ENCODE measurements at places on chromosomes 4 and X.

GRCh38 chr4:11914406-11914805 lies 485.7 kb upstream of the HS3ST1 start:
- no peak for DNase-seq

- DNase-seq, result no peak
Measured at GRCh38 chr4:71069063-71069462, 75.6 kb downstream of the DCK start.

- DNase-seq, result no peak
Measured at GRCh38 chr4:154082760-154083535, 294.1 kb upstream of the SFRP2 start.

GRCh38 chrX:2397229-2398063 lies 103.3 kb downstream of the DHRSX start:
- DNase-seq, result no peak

DNA sequence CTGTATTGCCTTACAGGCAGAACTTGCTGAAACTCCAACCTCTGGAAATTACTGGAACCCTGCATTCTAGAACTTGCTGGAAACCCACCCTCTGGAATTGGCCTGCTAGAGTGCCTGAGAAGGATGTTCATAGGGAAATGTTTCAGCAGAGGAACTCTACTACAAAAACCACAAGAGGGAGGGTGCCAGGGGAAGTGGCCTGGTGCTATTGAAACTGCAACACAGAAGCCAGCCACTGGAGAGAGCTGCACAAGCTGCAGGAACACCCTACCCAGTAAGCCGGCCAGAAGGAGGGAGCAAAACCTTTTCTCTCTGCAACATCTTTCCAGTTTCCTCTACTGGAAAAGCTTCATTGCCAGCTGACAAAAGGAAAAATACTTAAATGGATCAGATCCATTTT lies 2.5 kb upstream of the BRWD3 start:
- no peak for DNase-seq

DNA sequence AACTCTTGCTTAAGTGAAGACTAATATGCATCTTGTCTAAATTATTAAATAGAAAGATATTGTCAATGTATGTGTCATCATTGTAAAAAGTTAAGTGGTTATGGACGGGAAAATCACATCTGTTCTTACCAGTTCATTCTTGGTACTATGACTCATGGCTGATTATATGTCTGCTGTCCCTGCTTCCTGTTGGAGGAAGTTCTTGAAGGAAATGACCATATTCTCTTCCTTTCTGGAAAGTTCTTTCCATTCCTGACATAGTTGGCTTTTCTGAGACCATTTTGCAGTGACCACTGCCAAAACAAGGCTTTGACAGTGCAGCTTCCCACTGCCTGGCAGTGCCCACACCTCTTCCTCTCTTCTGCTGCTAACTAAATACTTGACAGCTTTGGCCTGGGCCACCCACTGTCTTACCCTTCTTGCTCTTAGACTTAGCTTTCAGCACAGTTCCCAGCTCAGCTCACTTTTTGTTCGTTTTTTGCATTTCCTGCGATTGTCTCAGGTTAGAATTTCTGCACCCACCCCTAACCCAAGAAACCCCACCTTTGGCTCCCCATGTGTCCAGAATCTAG lies 13.2 kb upstream of the CLDN24 start:
- DNase-seq, result no peak

DNA sequence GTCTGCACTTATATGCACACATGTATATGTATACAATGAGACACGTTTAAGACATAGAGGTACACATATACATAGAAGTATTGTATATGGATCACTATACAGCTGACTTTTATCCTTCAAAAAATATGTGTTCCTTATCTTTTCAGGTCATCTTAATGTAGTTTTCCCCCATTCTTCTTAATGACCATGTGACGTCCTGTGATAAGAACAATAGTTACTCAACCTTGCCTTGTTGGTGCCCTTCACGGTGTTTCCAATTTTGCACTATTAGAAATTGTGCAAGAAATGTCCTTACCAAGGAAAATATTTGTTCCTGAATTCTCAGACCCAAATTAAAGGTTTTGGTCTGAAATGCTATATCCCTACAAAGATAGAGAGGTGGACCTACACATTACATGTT lies 1.0 kb upstream of the PPBP start:
- DNase-seq, result no peak

GRCh38 chr4:11512871-11513270 lies 84.2 kb upstream of the HS3ST1 start:
- no peak for DNase-seq

GRCh38 chr4:166146806-166147540 lies 273.9 kb downstream of the TLL1 start:
- no peak for DNase-seq

DNA sequence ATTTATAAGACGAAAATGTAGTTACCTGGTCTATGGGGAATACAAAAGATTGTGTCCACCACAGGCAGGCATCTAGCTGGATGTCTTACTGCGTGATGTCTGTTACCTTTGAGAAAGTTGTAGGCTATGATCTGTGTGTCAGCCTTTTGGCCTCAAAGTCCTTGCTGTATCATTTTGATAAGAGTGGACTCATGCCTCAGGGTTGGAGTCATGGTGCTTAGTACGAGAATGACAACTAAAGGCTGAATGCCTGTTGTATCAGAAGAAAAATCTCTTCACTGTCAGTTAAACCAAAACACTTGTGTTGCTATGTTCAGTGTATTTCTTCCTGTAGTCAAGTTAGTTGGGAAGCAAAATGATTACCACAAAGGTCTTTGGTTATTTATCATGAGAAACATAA lies 226.2 kb downstream of the ARHGAP10 start:
- DNase-seq, result no peak

DNA sequence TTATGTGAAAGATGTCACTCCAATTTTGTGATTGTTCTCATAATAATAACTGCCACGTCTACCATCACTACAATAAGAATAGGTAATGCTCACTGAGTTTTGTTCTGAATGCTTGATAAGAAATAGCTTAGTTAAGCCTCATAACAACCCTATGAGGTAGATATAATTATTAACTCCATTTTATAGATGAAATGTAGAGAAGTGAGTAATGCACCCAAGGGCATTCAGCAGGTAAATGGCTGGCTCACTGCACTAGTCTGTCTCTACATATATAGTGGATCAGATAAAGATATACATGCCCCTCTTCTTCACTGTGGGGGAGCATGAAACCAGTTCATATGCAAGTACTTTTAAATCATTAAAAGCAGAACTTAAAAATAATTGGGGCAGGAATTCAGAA lies 65.8 kb upstream of the SLC4A4 start:
- no peak for DNase-seq

- DNase-seq, result peak; percentile 67
Measured at GRCh38 chrX:150482537-150483206, 85.7 kb upstream of the MTM1 start.

- no peak for DNase-seq
Measured at GRCh38 chrX:38860106-38861013, 59.1 kb downstream of the MID1IP1 start.

GRCh38 chr4:72564184-72564583 lies 4.8 kb downstream of the ADAMTS3 start:
- DNase-seq, result no peak

GRCh38 chrX:48631376-48632090 lies 34.2 kb downstream of the WDR13 start:
- DNase-seq, result peak; percentile 85

GRCh38 chr4:61204353-61205060 lies 4.4 kb downstream of the ADGRL3 start:
- no peak for DNase-seq

- DNase-seq, result no peak
Measured at GRCh38 chr4:131098976-131099375, 2003.0 kb downstream of the C4orf33 start.

DNA sequence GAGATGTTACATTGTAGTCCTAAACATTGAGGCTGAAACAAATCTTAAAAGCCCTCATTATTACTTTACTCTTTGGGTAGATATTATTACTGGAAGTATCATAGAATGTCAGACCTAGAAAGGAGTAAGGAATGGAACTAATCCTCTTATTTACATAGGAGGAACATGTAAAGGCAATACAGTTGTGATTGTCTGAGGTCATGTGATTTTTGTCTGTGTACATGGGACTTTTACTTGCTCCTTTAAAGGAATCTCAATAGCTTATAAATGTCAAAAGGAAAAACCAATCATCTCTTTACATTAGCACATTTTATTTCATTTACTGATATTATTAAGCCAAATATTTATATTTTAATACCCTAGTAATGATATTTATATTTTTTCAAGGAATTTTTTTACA lies 568.2 kb downstream of the CCSER1 start:
- no peak for DNase-seq

DNA sequence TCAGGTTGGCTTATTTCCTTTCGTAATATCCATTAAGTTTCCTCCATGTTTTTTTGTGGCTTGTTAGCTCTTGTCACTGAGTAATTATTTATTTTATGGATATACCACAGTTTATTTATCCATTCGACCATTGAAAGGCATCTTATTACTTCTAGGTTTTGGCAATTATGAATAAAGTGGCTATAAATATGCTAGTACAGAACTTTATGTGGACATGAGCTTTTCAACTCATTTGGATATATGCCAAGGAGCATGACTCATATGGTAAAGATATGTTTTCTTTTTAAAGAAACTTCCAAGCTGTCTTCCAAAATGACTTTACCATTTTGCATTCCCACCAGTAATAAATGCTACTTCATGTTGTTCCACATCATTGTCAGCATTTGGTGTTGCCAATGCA lies 803.6 kb downstream of the GLUD2 start:
- DNase-seq, result no peak

GRCh38 chr4:3834663-3835521 lies 68.7 kb downstream of the ADRA2C start:
- DNase-seq, result no peak

DNA sequence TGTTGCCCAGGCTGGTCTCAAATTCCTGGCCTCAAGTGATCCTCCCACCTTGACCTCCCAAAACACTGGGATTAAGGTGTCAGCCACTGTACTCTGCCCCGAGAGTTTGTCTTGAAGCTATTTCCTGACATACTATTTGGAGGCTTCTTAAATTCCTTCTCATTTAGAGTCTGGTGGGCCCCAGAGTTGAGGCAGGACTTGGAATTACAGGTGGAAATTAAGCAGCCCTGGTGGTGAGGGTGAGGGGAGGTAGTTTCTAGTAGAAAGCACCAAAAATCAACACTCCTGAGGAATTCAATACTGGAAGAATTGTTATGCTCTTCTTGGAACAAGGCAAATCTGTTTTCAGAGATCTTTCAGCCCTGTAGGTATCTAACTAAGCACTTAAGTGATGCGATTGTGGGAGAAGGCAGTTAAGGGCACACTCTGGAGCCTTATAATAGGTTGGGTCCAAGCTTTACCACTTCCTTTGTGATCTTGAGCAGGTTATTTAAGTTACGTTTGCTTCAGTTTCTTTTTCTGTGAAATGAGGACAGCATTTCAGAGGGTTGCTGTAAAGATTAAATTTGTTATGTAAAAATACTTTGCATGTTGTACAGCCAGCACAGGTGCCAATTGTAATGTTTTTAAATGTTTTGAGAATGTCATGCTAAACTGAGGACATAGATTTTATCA lies 200.7 kb downstream of the SOWAHB start:
- DNase-seq, result no peak

GRCh38 chr4:106530821-106531220 lies 162.2 kb upstream of the GIMD1 start:
- no peak for DNase-seq

- no peak for DNase-seq
Measured at GRCh38 chr4:86640469-86640868, 46.4 kb downstream of the PTPN13 start.

DNA sequence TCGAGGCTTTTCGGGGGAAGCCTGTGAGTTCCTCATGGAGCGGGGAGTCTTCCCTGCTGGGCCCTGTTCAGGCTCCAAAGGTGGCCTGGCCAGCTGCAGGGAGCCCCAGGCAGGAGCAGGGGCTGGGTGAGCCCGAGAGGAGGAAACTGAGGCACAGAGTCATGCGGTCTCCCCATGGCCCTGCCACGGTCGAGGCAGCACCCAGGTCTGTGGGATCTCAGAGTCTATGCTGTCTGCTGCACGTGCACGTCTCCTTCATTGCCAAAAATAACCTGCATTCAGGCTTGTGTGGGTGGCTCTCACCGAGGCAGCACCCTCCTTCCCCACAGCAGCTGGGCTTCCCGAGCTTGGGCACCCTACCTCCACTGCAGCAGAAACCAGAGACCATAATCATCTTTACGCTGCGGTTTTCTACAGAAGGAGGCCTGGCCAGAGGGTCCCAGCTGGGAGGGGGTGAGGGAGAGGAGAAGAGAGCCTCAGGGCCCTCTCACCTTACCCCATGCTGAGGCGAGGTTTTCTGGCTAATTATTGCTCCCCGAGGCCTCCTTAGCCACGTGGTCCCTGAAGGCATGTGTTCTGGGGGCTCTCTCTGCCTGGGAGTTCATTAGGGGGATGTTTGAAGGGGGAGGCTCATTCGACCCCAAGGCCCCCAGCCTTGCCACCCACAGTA lies 64.3 kb downstream of the CPZ start:
- DNase-seq, result no peak

DNA sequence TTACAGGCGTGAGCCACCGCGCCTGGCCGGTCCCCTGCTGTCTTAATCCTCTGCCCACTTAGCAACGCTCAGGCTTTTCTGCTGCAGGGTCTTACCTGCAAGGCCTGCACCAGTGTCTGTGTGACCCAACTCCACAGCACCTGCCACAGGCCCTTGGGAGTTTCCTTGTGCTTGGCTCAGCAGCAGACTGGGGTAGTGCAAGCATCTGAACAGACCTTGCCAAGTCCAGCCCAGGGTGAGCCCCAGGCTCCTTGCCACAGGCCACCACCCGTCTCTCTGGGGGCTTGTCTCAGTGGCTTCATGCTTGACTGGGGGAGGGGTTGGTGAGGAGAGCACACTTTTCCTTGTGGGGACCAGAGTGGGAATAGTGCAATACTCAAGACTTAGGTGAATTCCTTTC lies 87.0 kb downstream of the FAM193A start:
- no peak for DNase-seq

DNA sequence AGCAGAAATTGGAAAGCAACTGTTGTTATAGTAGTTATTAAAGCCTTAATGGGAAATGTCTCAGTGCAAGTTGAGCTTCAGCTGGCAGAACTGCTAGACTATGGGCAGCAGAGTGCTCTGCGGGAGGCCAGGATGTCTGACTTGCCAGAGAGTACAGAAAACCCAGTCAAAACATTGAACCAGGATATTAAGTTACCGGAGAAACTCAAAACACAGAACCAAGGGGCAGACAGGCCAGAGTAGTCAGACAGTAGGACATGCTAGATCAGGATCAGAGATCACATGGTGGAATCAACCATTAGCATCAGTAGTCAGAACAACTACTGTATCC lies 72.9 kb upstream of the TNIP3 start:
- no peak for DNase-seq

GRCh38 chr4:6019316-6020263 lies 1.4 kb upstream of the C4orf50 start:
- peak; percentile 20 for DNase-seq

- peak; percentile 13 for DNase-seq
Measured at GRCh38 chrX:15349046-15349445, 13.7 kb upstream of the PIGA start.

GRCh38 chrX:128769495-128769894 lies 717.3 kb upstream of the ACTRT1 start:
- no peak for DNase-seq

GRCh38 chr4:18698119-18698883 lies 676.7 kb upstream of the LCORL start:
- DNase-seq, result no peak
